NCI-H187 treated with DMSO at 0.1 percent for 48 hours (cell line): ENCODE measurements at places on chromosomes 1 and 21.

- DNase-seq: no peak
These were observed at the start of gene CD244 for GRCh38 chr1:160862203-160863060. Gene CD244 (minus strand): TSS chr1:160862887. CDS start chr1:160862677, 210 bp downstream.

DNA sequence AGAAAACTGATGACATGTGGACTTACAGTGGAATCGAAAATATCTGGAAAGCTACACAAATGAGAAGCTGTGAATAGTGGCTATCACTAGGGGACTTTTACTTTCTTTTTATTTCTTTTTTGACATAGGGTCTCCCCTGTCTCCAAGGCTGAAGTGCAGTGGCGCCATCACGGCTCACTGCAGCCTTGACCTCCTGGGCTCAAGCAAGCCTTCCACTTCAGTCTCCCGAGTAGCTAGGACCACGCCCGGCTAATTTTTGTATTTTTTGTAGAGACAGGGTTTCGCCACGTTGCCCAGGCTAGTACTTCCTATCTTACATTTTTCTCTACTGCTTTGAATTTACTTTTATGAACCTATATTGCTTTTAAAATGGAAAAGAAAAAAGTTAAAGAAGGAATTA is 10.5 kb downstream of the TMEM35B start:
- no peak for DNase-seq

- DNase-seq: no peak
These were observed 3.5 kb downstream of the FUBP1 start for GRCh38 chr1:77975386-77975785.

- no peak for DNase-seq
These were observed 19.7 kb upstream of the RAB4A start for GRCh38 chr1:229251185-229251584.

GRCh38 chr1:201731592-201731991 is 97.4 kb upstream of the IPO9 start:
- DNase-seq: no peak

DNA sequence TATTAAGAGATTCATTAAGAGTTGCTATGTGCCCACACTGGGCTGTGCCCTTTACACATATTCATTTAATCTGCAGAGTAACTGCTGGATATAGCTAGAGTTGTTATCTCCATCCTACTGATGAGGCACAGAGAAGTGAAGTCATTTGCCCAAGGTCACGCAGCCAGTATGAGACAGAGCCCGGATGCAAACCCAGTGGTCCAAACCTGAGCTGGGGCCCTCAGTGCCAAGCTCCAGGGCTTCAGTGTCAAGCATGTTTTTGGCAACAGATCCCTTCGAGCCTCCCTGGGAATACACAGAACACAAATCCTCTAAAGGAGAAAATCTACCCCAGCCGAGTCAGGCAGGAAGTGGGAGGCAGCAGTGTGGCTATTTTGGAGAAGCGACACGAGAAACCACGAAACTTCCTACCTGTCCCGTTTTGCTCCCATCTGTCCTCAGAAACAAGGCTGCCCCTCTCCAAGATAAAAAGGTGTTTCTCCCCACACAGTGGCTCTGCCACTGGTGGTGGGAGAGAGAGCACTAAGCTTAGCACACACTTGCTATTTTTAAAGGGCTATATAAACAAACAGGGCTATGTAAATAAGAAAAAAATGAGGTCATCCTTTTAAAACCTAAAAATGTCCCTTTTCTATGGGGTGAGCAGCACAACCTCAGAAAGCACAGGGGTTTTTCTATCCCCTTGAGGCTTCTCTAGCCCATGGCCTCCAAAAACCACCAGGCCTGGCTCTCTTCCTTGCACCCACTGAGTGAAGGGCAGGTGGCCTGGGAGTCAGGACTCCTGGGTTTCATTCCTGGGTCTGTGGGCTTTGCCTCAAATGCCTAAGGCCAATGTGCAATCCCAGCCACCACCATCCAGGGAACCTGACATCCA is 138.6 kb upstream of the EDN2 start:
- no peak for DNase-seq

- no peak for DNase-seq
These were observed 55.1 kb downstream of the HFM1 start for GRCh38 chr1:91349524-91349923.

DNA sequence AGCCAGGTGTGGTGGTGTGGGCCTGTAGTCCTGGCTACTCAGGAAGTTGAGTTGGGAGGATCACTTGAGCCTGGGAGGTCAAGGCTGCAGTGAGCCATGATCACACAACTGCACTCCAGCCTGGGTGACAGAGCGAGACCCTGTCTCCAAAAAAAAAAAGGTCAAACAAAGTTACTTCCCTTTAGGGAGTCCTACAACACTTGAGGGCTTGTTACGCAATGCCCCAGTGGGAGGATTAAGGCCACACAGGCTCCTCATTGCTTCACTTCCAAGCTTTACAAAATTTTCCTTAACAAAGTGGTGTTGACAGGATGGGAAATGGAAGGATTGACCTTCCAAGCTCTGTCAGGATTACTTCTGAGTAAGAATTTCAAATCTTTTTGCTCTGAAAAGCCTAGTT is 6.2 kb upstream of the EXTL1 start:
- no peak for DNase-seq

DNA sequence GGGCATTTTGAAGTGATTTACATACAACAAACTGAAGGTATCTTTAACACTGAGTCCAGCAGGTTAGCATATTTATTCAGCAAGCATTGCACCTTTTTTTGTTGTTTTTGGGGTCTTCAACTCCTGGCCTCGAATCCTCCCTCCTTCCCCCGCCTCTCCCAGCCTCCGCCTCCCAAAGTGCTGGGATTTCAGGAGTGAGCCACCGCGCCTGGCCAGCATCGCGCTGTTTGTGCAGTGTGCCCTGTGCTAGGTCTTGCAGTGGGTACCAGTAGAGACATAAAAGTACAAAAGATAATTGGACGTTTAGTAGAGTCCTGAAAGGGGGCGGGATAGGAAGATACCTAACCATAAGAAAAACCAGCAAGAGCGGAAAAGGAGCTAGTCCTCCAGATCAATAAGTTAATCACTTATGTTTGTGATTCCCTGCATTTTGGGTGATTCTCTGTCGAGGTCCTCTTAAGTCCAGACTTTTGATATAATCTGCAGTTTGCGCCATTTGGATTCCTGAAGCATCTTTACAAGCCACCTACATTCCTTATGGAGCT is 111.8 kb downstream of the OSBPL9 start:
- no peak for DNase-seq

DNA sequence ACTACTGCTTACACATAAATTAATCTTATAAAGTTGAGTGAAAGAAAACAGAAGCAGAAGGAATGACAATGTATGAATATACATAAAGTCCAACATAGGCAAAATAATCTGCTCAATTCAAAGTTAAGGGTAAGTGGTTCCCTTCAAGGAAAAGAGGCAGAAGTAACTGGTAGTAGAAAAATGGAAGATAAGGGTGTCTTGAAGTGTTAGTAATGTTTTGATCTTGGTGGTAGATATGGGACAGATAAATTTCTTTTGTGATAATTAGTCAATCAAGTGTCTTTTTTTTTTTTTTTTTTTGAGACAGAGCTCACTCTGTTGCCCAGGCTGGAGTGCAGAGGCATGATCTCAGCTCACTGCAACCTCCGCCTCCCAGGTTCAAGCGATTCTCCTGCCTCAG is 12.7 kb downstream of the USP48 start:
- DNase-seq: no peak

DNA sequence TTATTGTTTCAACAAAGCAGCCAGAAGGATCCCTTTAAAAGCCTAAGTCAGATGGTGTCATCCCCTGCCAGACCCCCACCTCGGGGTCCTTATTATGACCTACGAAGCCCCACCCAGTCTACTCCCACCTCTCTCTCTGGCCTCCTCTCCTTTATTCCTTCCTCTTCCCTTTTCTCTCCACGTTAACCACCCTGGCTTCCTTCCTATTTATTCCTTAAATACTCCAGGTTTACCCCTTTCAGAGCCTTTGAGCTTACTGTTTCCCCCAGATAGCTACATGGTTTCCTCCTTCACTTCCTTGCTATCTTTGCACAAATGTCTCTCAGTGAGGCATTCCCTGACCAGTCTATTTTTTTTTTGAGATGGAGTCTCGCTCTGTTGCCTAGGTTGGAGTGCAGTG is 12.0 kb upstream of the SLC9A1 start:
- DNase-seq: no peak

- no peak for DNase-seq
These were observed 149.9 kb upstream of the IGSF21 start for GRCh38 chr1:17957588-17958267.
